Pulmonary artery endothelial cell (primary cell): ENCODE measurements at places on chromosomes 5 and 9.
A peak's percentile ranks its signal among the peaks of the same experiment; 100 is the strongest.

DNA sequence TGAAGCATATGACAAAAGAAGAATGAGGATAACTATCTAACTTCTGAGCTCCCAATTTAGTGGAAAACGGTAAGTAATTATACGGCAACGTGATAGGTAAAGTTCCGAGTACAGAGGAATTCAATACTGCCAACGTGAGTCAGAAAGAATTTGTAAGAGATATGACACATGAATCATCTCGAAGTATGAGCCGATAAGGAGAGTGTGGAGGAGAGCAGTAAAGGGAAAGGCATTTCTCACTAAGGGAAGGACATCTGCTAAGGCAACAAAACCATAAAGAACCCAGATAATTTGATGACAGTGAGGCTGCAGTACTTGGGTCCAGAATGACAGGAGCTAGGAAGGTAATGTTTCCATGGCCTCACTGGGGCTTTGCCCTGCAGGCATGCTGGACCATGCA, 11.0 kb downstream of the MPDZ start:
- DNase-seq: peak; percentile 47

- DNase-seq: no peak
Observed at GRCh38 chr5:67042176-67043003, 154.2 kb downstream of the CD180 start.

- DNase-seq: no peak
Observed at GRCh38 chr9:124016175-124017050, 4.8 kb downstream of the LHX2 start.

DNA sequence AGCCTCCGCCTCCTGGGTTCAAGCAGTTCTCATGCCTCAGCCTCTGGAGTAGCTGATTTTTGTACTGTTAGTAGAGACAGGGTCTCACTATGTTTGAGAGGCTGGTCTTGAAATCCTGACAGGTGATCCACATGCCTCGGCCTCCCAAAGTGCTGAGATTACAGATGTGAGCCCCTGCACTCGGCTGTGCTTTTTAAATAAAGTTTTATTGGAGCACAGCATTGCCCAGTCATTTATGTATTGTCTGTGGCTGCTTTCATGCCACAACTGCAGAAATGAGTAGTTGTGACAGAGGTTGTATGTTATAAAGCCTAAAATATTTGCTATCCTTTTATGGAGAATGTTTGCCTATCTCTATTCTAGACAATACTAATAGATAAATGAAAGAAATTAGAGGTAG, 169.2 kb downstream of the AOPEP start:
- no peak for DNase-seq

DNA sequence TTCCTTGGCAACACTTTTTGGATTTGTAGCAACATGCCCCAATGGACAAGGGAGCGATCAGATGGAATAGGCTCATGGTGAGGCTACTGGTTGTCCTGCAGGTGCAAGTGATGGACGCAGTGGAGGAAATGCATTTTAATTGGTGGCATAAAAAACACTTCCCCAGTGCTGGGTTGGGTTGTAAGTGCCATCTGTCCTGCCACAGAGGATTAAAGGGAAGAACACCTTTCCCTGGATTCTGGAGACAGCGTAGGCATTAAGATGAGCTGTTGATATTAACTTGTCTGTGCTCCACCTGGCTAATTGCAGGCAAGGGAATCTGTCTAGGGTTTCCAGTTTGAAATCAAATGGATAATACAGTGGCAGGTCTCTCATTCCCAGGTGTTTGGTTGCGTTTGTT, 173.4 kb downstream of the ZNF462 start:
- no peak for DNase-seq

- no peak for DNase-seq
Observed at GRCh38 chr9:131406563-131407436, 12.9 kb downstream of the PRRC2B start.

- DNase-seq: no peak
Observed at GRCh38 chr9:2299843-2300205, 284.7 kb downstream of the SMARCA2 start.

DNA sequence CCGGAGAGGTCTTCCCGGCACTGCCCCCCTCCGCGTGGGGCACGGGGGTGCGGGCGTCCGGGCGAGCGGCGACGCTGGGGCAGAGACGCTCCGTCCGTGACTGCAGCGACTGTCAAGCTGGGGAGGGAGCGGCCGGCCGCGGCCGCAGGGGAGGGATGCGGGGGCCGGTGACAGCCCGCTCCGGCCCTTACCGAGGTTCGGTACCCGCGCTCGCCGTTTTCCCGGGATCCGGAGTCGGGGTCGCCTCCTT, 400 bp downstream of the KDM4C start:
- no peak for DNase-seq

DNA sequence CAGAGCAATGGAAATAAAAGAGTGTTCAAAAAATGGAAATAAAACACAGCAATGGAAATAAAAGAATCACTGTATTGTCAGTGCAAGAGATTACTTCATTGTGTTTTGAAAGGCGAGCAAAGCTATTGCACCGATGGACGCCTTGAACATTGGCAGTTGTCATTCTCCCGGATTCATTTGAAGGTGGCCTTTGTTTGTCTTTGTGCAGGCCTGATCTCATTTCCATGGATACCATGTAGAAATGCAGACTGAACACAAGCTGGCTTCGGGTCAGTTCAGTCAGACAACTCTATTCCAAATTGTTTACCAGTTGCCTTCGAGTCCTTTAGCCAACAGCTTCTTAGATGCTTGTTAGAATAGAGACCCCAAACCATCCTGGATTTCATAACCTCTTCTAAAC, 8.3 kb downstream of the ITGA2 start:
- DNase-seq: no peak

- DNase-seq: no peak
Observed at GRCh38 chr5:112419164-112419985, at the start of gene EPB41L4A. TSS of gene EPB41L4A (minus strand) at chr5:112419277. CDS start at chr5:112419039, 238 bp downstream.

DNA sequence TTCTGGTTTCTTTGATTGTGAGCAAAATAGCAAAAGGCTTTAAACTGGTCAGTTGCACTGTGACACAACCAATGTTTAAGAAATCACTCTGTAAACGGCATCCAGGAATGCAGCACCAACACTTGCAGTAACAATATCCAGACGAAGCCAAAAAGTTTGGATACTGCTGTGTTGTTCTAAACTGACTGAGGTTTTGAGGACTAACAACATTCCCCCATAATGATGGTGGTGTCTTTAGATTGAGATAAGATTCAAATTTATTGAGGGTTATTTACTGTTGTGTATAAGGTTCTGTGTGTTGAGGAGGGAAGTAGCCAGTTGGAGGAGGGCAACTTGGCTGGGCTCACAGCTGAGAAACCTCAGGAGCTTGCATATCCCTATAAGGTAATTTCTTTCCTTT, 353.6 kb downstream of the BNC2 start:
- no peak for DNase-seq

- DNase-seq: no peak
Observed at GRCh38 chr5:60598424-60598823, 101.5 kb downstream of the DEPDC1B start.

DNA sequence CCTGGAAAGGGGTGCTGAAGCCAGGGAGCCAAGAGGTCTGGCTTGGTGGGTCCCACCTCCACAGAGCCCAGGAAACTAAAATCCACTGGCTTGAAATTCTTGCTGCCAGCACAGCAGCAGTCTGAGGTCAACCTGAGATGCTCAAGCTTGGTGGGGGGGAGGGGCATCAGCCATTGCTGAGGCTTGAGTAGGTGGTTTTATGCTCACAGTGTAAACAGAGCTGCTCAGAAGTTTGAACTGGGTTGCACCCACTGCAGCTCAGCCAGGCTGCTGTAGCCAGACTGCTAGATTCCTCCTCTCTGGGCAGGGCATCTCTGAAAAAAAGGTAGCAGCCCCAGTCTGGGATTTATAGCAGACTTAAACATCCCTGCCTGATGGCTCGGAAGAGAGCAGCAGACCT, 55.5 kb upstream of the FBXL17 start:
- no peak for DNase-seq

GRCh38 chr5:130136300-130136699, 232.0 kb downstream of the CHSY3 start:
- DNase-seq: no peak

- DNase-seq: no peak
Observed at GRCh38 chr5:33903118-33903517, 11.3 kb upstream of the ADAMTS12 start.

DNA sequence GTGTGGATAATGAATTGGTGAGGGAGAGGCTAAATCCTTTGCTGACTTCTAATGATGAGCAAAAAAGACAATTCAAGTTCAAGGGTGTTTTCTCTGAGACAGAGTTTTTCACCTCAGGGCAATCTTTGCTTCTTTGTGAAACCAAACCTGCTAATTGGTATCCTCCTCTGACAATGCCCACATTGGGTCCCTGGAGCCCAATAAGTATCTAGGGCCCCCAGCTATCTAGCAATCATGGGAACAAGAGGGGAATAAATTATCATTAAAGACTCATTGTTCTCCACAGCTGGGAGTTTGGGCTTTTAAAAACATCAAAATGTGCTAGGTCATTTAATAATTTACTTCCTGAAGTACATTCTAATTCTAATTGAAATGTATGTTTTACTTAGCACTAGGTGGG, 227.3 kb downstream of the TMEM167A start:
- no peak for DNase-seq

DNA sequence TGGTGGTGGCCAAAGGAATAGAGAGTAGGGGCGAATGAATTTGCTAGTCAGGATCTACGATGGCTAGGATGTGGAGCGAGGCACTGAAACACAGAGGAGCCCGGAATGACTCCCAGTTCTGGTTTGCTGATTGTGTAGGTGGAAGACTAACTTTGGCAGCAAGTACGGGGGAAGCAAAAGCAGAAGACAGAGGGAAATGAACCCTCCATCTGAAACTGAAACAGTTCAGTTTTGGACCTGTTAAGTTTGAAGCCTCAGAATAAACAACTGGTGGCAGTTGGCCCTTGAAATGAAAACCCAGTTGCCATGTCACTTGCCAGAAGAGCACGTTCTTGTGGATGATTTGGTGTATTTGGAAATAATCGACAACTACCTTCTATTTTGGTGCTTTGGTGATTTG, 15.4 kb upstream of the SMIM15 start:
- no peak for DNase-seq

DNA sequence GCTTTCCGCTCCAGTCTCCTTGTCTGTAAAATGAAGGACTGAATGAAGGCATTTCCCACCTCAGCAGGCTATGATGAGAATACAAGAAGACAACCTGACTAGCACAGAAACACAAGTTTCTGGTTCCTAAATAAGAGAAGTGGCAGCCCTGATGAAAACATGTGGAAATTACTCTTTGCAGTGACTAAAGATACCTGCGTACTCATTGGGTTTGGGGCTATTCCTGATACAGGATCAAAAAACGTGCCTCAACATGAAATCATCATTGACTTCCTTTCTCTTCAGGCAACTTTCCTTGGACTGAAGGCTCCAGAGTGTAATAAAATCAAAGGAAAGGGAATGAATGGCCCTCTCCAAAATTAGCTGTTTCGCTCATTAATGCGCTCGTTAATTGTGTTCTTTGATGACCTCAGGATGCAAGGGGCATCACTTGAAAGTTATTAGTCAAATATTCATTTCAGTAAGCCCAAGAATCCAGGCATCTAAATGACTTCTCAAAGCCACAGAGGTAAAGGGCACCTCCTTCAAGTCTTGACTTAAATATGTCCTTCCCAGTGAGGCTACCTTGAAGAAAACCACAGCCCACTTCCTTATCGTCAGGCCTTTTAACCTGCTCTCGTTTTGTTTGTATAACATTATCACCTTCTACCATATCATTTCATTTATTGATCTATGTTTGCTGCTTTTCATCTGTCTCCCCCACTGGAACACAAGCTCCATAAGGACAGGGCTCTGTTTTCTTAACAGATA, 68.9 kb downstream of the RASEF start:
- no peak for DNase-seq

- DNase-seq: no peak
Observed at GRCh38 chr9:95803197-95803596, 72.3 kb upstream of the ERCC6L2 start.

GRCh38 chr5:45691656-45692055, 4.5 kb downstream of the HCN1 start:
- no peak for DNase-seq

- no peak for DNase-seq
Observed at GRCh38 chr5:63573380-63573779, 388.9 kb downstream of the HTR1A start.

- no peak for DNase-seq
Observed at GRCh38 chr9:120505186-120505585, 74.8 kb downstream of the CDK5RAP2 start.

DNA sequence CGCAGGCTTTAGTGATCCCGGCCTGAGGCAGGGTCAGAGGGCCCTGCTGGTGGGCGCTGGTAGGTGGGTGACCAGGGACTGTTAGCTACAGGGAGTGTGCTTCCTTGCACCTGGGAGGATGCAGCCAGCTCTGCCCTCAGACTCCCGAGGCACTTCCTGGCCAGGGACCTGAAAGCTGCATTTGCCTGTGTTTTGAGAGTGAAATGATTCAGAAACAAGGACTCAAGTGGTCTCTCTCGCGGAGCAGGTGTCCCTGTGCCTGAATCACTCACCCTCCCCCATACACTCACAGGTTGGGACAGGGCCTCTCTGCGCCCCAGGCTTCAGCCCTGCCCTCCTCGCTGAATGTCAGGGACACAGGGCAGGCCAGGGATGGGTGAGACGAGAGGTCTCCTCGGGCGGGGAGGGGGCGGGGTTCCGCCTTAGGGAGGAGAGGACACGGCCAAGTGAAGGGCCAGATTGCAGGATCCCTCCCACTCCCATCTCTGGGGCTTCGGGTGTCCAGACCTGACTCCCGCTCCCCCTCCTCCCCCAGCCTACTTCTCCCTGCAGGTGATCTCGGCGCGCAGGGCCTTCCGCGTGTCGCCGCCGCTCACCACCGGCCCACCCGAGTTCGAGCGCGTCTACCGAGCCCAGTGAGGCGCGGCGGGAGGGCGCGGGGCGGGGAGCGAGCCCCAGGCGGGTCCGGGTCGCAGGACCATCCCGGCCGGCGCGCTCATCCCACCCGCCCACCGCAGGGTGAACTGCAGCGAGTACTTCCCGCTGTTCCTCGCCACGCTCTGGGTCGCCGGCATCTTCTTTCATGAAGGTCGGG, 1.5 kb downstream of the LTC4S start:
- no peak for DNase-seq

- no peak for DNase-seq
Observed at GRCh38 chr5:133754575-133755169, 142.3 kb upstream of the FSTL4 start.

DNA sequence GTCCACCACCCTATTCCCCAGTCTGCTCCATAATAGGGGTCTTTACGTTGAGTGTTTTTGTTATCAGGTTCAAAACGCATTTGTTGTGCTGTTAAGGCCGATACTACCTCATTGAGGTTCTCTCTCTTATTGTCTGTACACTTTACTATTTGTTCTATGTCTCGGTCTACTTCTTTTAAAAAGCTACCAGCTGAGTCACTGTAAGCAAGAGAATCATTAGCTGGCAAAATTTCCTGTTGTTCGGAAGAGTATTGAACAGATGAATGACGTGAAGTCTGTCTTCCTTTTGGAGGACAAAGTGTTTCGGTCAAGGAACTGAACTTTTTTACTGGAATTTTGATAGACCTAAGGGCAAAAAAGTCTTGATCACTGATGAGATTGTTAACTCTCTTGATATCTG, 10.3 kb downstream of the LYSMD3 start:
- DNase-seq: no peak

DNA sequence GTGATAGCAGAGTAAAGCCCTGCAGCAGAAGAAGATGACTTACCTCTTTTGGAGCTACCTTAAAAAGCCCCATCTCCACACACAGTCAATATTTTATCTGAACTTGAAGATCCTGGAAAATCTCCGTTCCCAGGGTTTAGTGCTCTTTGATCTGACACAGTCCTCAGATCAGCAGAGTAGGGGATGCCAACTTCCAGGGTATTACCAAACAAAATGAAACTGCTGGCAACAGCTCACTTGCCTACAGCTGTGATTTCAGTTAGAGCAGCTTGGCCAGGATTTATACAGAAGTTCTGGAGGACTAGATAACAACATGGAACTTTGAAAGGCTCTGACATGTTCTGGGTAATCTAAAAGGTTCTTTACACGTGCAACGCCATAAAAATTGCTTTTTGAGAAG, 1537.8 kb upstream of the ACO1 start:
- DNase-seq: no peak
